ENCODE measurements at places on chromosomes 2 and 18.

- no peak for DNase-seq
Measured at GRCh38 chr2:81644189-81644588, 1339.6 kb upstream of the LRRTM1 start.

DNA sequence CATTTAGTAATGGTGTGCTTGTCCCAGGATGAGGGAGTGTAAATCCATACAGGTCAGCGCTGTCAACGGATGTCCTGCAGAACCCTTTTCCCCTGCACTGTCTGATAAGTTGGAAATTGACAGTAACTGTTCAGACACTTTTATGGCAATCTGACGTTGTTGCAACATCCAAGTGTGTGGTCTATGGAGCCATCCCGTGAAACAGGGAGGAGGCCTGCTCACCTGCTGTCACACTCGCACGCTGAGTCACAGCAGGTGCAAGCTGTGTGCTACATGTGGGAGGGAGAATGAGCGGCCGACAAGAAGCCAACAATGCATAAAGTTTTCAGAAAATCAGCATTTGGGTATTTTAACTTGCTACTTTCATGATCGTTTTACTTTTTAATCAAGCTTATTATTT lies 43.7 kb upstream of the RMDN2 start:
- DNase-seq = no peak

DNA sequence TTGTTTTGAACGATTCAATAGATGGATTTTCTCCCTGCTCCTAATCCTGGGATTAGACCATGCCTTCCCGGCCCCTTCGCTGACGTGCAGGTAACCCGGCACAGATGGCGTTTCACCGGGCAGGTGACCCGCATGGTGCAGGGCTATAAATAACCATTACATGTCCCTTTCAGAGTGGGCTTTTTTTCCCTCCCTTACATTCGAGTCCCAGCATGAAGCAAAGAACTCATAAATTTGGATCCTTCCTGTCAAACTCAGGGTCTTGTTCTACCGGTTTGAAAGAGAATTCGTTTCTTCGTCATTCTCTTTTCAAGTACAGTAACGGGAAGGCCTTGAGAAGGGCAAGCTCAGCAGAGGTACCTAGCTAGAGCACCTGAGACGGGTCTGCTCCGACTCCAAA lies 46.1 kb downstream of the EDAR start:
- no peak for DNase-seq

DNA sequence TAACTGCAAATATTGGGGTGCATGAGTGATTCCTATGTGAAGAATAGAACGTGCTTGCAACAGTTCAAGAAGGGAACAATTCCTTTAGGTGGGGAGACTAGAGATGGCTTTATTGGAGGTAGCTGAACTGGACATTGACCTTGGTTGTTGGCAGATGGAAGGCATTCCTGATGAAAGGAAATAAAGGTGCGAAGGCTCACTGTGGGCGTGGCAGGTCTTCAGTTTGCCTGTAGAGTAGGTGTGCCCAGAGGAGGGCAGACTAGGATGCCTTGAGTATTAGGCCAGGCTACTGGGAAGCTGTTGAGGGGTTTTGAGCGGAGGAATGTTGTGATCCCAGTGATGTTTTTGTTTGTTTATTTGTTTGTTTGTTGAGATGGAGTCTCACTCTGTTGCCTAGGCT lies 2.8 kb downstream of the SPR start:
- no peak for DNase-seq

- DNase-seq = no peak
Measured at GRCh38 chr18:61595615-61596251, 262.5 kb downstream of the CDH20 start.

DNA sequence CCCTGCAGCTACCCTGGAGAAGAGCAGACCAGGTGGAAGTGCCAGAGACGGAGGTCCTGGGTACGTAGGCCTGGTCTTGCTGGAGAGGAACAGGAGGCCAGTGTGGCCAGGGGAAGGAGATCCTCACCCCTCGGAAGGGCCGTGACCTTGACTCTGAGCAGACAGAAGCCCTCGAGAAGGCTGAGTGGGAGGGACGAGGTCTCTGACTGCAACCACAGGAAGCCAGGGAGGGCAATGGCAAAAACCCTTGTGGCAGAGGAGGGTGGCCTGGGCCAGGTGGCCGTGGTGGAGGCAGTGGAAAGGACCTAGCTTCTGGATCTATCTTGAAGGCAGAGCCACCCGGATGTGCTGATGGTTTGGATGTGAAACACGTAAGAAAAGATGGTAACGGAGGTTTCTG lies 28.1 kb downstream of the THAP4 start:
- DNase-seq = no peak

- DNase-seq = no peak
Measured at GRCh38 chr2:80073134-80073561, 231.4 kb downstream of the LRRTM1 start.

- DNase-seq = no peak
Measured at GRCh38 chr2:48607307-48608014, 10.2 kb upstream of the GTF2A1L start.

GRCh38 chr2:10317646-10318045 lies 14.9 kb downstream of the HPCAL1 start:
- DNase-seq = no peak

DNA sequence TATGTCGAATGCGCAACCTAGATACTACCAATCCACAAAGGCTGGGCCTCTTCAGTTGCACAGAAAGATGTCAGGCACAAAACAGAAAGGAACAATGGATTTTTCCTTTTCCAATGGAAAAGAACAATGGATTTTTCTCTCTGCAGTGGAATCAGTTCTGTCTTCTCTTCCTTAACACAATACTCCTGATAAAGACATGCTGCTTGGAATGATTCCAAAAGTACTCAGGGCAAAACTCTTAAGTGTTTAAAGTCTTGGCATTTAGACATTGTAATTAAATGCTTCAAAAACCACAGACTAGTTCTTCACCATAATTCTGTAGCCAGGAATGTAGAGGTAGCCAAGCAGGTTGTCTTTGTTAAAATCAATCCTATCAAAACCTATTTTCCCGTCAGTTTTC lies 46.7 kb upstream of the FLACC1 start:
- no peak for DNase-seq

GRCh38 chr18:71431171-71431570 lies 1113.0 kb downstream of the CBLN2 start:
- no peak for DNase-seq

GRCh38 chr2:172339371-172340010 lies 87.9 kb upstream of the ITGA6 start:
- DNase-seq = no peak

DNA sequence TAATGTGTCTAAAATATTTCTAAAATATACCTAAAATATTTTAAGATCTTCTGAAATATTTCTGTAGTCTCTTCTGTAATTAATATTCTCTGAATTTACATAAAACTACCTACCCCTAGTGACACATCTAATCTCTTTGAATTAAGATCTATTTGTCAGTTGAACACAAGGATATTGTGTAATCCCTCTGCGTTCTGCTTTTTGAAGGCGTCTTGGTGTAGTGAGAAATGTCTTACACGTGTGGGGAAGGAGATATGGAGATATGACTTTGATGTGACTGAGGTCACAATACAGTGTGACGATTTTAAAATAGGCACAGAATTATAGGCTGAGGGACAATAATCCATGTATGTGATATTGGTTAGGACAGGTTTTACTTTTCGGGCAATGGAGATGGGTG lies 79.8 kb downstream of the DOK6 start:
- no peak for DNase-seq

DNA sequence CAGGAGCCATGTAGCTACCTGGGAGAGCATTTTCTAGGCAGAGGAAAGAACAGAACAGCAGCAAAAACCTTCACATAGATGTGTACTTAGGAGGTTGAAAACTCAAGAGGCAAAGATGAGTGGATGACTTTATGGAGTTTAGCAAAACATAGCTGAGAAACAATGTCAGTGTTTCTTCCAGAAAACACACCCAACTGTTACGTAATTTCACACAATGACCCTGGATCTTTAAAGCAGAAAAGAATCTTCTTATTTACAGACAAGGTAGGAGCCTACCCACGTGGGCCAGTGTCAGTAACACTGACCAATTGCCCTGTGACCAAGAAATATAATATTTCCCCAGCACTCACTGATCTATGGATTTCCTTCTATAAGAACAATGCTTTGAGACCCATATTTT lies 254.6 kb downstream of the CDH20 start:
- DNase-seq = no peak

DNA sequence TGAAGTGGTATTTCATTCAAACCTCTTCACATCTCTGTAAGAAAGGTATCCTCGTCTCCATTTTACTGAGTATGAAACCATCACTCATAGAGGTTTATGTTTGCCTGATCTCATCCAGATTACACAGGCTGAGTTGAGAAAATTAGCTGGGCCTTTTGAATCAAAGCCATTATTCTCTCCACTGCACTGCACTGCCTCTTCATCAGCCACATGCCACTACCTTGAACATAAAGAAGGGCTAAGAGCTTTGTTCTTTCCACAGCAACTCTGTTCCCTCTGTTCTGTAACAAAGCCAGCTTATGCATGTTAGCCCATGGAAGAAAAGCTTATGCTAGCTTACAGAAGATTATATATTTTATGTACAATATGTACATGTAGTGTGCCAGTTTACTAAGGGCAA lies 362.6 kb upstream of the DLGAP1 start:
- no peak for DNase-seq

DNA sequence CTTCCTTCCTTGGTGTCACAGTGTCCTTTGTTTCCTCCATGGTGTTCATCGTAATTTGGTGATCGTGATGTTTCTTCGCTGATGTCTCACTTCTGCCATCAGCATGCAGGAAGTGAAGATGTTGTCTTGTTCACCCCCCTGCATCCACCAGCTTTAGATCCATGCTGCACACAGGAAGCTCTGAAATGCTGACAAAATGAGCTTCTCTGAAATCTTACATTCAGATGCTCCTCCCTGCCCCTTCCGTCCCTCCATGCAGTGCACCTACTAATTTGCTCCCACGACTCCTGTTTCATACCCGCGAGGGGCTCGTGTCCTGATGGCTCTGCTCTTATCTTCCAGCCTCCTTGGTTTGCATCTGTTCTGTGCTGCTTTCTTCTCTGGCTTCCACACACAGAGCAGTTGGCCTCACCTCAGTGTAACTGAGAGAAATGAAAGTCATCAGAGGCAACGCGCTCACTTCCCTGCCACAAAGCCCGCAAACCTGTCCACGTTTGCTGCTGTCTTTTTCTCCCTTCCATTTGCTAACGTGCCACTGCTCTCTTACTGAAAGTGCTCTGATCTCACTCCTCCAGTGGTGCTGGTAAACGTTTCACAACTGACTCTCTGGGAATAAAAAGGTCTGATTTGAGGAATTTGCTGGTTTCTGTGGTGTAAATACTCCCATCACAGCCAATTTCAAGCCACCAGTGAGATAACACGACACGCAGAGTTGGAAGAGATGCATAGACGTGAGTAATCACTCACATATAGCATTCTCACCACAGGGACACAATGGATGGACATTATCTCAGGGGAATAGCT lies 41.0 kb upstream of the MGAT4A start:
- no peak for DNase-seq

DNA sequence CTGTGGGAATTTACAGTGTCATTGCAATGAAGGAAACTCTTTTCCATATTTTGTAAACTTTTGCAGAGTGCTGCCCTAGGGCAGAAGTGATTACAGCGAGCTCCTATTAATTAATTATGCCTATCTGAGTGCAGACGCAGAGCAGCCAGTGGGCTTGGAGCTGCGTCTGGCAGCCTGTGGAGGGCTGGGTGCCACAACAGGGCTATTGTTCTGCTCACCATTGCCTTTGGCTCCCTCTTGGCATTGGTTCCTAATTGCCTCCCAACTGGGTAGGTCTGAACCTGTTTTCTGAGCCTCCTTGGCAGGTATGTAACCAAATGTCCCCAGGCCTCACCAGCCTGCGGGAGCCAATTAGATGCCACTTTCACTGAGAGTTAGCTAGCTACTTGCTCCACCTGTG lies 25.6 kb upstream of the ITGB6 start:
- DNase-seq = no peak

DNA sequence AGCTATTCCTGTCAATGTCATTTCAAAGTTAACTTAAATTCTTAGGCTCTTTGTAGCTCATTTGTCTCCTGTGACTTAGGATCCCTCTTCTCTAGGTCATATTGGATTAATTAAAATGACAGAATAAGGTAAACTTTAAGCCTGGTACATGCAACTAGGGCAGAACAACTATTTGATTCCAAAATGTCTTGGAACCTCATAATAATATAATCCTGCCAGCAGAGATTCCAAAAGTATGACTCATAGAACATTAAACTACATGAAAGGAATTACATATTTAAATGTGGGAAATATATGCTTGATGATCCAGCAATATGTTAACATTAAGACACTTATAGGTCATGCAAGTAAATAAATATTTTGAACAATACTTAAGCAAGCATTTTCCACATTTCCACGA lies 63.3 kb downstream of the COL3A1 start:
- no peak for DNase-seq

DNA sequence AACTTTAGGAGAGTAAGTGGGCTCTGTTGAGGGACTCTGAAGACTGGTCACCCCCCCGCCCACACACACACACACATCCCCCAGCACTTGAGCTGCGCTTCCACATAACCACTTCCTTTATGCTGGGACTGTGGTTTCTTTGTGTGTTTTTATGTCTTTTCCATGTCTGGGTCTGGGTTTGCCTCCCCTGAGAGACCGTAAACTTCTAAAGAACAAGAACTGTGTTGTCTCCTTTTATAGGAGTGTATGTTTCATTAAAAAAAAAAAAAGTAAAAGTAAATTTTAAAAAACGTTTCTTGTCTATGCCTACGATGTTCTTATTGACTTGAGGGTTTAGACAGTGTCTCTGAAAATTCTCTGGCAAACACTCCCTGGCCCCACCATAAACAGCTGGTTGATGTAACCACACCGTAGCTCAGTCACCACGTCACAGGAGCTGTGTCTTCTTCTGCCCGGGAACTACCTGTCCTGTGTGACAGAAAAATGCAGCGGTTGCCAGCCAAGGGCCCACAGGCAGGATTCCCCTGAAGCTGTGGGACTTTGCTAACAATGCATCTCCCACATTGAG lies 68.0 kb downstream of the KLHL29 start:
- no peak for DNase-seq

DNA sequence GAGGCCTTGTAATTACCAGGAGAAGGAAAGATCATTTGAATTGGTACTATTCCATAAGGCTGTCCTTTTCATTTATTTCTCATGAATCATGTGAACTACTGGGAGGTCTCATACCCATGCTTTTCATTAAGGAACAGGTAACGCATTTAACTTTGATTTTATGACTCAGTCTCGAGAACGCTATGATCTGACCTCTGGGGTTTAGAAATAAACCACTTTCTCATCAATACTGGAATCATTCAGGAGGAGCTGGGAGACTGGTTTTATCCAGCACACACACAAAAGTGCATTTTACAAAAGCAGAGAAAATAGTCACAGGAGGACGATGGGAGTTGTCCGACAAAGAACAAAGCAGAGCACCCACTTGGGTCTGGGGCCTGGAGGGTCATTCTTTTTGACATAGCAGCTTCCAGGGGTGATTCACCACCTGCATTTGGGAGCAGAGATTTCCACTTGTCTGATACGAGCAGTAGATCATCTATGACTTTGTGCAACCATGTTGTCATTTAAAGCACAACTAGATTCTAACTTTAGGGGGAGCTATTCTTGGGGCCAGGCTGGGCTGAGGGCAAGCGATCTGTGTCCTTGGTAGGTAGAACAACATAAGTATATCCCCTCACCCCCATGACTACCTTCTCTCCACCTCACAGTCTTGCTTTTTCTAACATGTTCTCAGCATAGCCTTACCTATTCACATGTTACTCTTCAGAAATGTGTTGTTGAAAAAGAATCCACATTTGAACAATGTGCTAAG lies 95.9 kb upstream of the SCG2 start:
- DNase-seq = no peak
